ENCODE measurements at places on chromosomes 1 and 21. TPM values are rescaled to one million over a fixed set of nuclear protein-coding genes. Genes with fewer than 3 reads are reported as not detected.

DNA sequence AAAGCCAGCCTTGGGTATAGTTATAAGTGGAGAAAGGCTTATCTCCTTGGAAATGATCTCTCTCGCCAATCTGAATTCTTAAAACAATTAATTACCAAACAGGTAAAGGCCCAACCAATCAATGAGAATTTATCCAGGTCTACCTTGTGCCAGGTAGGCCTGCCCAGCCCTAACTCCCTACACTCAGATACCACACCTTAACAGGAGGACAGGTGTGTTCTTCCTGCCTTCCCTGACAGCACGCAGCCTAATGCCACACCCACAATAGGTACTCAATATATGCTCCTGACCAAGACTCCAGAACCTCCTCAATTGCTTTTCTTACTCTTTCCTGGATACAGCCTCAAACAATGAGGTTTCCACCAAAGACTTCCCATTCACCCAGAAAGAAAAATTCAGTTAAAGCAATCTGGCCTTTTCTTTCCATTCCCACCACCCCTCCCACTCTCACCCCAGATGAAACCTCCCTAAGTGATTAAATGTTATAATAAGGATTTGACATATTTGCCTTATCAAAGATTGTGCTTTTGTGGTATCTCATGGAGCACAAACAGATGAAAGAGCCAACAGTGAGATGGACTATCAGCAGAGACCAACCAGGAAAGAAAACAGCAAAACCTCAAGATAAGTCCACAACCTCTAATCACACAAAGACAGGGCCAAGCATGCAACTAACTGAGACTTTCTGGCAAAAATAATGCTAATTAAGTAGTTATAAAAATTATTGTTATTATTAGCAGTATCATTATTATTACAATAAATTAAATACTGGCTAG lies 25.6 kb downstream of the TRABD2B start:
- no peak for DNase-seq

ETNK2 gene
- total RNA-seq, result not detected

DNA sequence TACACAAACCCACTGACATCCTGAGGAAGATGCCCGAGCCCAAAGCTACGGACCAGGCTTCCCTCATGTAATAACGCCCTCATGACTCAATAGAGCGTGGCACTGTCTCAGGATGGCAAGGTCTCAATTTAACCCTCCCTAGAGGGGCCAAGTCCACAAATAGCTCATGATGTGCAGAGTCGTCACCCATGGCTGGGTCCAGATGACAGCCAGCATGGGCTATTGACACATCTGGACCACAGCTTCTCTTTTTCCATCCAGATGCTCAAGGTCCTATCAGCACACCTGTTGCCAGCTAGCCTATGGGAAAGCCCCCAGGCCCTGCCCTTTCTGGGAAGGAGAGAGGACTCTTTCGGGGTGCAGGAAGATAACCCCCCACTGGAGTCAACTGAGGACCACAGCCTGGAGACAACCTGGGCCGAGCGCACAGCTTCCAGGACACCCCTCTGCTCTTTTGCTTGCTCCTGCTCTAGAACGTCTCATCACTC lies 2.8 kb downstream of the LAPTM5 start:
- DNase-seq, result no peak

FCRLB gene
- 0.97 TPM for total RNA-seq

PRR9 gene
- not detected for total RNA-seq

INSRR gene
- 0.17 TPM for total RNA-seq

HPCAL4 gene
- not detected for total RNA-seq

- no peak for DNase-seq
Measured at GRCh38 chr1:204735042-204735441, 49.5 kb upstream of the LRRN2 start.
